ENCODE measurements at places on chromosomes 4 and X.

- no peak for DNase-seq
Observed at GRCh38 chrX:18548996-18549395, 122.9 kb downstream of the RS1 start.

DNA sequence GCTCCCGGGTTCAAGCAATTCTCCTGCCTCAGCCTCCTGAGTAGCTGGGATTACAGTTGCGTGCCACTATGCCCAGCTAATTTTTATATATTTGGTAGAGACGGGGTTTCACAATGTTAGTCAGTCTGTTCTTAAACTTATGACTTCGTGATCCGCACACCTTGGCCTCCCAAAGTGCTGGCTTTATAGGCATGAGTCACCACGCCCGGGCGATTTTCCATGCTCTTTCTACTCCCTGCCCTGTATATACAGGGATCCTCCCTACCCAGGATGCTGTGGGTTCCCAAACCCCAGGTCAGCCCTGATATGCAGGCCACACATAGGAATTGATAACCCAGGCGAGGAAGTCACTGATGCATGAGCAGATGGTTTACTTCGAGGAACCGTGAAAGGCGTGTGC lies 31.4 kb downstream of the SSX5 start:
- no peak for DNase-seq

DNA sequence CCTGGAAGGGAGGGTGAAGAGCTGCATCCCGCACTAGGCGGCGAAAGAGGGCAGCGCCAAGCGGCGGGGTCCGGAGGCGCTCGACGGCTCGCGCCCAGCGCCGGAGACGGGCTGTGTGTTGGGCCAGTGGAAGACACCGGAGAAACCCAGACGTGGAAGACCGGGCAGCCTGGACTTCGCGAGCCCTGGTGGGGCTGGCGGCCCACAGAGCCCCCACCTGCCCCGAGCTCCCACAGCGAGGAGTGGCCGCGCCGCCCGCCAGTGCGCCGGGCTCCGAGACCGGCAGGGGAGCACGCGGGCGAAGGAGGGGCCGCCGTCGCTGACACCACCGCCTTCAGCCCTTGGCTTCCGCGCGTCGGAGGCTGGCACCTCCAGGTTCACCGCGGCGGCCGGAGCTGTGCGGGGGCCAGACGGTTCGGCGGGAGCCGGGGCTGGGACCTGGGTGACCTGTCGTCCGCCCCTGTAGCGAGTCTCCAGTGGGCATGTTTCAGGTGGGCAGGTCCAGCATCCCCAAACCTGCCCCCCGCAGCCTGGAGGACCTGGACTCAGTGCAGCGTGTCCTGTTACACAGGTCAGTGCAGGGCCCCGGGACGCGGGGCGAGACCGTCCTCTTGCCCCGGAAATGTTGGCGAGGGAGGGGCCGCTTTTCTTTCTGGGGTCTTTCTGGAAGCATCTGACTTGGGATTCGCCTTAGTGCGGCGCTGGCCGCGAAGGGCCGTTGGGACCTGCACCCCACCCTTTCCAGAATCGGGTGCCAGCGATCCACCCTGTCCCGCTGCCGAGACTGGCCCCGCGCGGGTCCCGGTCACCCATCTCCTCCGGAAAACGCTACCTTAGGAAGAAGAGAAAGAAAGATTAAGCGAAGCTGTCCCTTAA lies 9.6 kb upstream of the INTU start:
- peak; percentile 66 for DNase-seq

GRCh38 chr4:41678951-41679350 lies 69.6 kb downstream of the PHOX2B start:
- no peak for DNase-seq

DNA sequence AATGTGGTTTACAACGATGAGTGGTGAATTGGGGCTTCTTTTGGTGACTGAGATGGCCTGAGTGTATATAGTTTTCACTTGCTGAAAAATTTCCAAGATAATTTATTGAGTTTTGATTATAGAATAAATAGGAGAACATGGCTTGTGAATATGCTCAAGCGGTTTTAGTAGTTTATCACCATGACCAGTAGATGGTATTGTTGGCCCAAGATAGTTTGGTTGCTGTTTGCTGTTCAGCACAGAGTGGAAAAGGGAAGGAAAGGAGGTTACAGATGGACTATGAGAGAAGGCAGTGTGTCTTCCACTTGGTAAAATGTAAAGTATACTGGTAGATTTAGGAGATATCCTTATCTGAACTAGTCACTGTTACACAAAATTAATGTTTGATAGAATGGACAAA lies 55.8 kb upstream of the POU4F2 start:
- no peak for DNase-seq

GRCh38 chrX:111409326-111409725 lies 2.7 kb downstream of the DCX start:
- no peak for DNase-seq

DNA sequence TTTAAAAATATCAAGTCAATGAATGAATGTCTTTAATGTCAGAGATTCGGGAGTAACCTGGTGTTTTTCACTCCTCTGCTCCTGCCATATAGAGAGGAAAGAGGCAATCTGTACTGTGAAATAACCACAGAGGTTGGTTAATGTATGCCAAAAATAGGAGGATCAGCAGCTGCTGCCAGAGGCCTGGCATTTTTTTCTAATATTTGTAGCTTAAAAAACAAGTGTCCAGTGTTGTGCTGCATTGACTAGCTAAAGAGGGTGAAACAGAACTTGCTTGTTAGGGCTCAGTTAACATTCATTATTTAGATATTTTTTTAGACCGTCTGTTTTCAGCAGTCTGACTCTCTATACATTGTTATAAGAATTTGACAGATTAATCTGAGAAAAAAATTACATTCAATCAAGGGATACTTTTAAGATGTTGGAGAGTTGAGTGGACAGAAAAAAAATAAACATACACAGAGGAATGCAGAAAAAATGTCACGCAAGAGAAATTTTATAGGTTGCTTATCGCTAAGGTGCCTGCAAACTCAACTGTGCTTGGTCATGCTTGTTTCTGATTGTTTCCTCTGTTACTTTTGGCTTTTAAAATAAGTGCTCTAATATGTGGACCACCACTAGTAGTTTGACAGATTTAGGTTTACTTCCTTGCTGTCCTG lies 392.3 kb upstream of the GALNT7 start:
- no peak for DNase-seq

DNA sequence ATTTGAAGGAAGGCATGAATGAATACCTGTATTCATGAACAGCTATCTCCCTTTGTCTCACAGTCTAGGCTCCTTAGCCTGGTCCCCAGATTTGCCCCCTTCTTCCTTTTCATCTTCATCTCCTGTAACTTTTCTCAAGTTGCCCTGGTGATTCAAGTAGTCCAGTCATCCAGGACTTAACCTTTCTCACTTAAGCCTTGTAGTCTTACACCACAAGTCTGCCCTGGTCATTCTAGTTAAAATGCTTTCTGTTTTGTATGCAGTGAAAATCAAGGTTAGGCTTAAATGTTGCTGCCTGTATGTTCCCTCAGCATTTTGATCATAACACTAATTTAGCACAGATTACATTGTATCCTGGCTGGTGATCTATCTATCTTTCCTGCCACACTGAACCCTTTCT lies 58.5 kb upstream of the SLC7A11 start:
- DNase-seq = no peak

DNA sequence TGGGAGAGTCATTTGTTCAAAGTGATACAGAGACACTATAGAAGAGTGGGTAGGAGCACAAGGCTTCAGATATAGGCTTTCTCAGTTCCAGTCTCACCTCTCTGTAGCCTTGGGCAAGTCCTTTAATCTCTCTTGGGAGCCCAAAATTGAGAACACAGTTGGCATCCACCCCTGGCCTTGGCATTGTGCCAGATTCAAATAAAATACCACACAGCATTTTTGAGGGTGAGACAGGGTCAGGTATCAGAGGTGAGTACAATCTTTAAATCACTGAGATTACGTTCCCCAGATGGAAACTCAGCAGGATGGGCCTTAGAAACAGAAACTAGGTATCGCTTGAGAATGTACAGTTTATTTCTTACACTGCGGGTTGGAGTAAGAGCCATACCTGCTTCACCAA lies 25.2 kb upstream of the SMIM10L2A start:
- no peak for DNase-seq

DNA sequence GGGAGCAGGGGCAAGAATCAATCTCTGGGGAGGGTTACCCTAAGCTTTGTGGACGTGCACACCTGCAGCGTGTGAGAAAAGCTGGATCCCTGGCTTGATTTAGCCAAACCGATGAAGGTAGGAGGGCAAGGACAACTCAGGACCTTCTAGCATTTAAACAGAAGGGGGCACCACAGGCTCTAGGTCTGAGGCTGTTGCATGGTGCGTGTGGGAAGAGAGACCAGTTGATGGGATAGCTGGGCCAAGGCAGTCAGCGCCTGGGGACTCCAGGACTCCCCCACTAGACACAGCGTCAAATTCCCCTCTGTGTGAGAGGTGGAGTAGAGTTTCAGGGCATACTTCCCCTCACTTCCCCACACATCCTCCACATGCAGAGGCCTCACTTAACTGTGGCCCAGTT lies 4.3 kb downstream of the GABRQ start:
- no peak for DNase-seq

DNA sequence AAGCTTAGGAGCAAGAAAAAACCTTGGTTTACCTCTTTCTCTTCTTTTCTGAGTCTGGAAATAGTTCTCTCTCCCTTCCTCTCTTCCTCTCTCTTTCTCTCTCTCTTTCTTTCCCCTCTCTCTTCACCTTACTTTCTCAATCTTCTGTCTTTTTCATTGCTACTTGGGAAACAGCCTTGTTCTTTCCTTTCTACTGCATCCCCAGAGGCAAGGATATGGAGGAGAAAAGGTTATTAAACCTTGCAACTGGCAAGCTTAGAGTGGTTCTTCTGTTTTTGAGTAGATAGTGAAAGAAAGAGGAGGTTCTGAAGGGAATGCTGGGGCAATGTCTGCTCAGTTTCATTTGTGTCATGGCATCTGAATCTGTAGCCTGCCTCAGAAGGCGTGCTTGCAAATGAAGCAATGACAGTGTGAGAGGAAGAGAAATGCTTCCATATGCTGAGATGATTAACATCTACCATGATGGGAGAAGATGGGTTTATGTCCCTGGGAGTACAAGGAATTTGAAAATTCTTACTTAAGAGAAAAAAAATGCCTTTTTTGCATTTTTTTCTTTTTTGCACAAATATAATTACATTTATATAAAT lies 190.6 kb downstream of the CEP135 start:
- no peak for DNase-seq

DNA sequence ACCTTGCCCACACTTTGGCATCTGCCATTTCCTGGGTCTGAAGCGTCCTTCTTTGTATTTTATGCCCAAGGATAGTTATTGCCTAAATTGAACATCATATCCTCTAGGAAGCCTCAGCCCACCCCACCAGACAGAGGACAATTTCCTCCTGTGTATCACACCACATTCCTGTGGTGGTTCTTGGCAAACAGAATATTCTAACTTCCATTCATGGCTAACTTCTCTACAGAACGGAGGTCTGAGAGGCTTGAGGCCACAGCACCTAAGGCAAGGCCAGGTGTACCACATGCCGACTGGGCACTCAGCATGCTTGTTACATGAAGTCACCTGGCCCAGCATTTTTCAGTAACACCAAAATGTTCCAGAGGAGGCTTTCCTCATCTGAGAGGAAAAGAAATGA lies 42.4 kb downstream of the CD99L2 start:
- DNase-seq = no peak

- no peak for DNase-seq
Observed at GRCh38 chr4:22077571-22077970, 129.0 kb upstream of the KCNIP4 start.

DNA sequence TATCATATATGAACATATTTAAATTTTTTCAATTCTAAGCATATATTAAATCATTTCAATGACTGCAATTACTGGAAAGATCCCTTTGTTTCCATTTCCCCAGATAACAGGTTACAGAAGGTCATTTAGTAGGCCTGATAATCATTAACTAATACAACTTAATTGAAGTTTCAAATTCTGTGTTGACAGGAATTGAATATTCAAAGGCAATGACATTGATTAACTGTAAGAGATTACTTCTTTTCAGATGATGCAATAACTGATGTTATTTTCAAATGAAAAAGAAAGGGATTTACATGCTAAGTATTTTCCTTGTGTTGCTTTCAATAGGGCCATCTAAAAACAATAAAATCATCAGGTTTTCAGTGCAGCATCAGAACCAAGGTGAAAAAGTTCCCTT lies 81.1 kb upstream of the ENPEP start:
- no peak for DNase-seq

- DNase-seq = no peak
Observed at GRCh38 chr4:186780291-186781031, 56.8 kb upstream of the FAT1 start.

GRCh38 chr4:183716302-183716701 lies 57.2 kb downstream of the TRAPPC11 start:
- DNase-seq = no peak

- no peak for DNase-seq
Observed at GRCh38 chr4:30744386-30744785, 24.2 kb downstream of the PCDH7 start.

GRCh38 chr4:122707497-122707896 lies 25.0 kb upstream of the BBS12 start:
- no peak for DNase-seq

GRCh38 chrX:80174925-80175574 lies 160.5 kb downstream of the TBX22 start:
- DNase-seq = peak; percentile 66

DNA sequence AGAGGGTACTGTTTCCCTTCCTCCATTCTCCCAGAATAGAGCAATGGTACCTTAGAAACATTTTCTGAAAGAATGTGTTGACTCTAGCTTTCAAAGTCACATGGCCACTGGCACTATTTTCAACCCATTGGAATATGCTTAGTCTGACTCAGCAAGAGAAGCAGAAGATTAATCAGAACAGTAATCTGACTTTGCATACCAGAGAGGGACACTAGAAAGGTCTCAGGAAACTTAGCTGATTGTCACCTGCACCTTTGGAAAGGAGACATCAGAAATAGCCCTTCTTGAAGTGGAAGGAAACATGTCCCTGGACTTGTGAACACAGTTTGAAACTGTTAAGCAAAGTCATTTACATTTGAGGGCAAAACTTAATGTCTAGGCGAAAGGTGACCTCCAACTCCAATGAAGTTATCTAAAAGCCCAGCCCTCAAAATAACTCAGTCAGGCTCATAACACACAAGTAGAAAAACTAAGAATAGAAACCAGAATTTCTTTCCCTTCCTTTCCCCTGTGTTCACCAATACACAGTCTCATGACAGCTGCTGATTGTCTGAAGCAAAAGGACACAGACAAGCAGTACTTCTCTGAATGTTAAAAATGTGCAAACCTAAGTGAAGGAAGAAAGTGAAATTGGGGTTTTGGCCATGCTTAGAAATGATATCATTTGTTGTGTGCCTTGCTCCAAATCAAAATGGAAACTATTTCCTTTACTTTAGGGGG lies 270.8 kb downstream of the GRIA3 start:
- DNase-seq = no peak

DNA sequence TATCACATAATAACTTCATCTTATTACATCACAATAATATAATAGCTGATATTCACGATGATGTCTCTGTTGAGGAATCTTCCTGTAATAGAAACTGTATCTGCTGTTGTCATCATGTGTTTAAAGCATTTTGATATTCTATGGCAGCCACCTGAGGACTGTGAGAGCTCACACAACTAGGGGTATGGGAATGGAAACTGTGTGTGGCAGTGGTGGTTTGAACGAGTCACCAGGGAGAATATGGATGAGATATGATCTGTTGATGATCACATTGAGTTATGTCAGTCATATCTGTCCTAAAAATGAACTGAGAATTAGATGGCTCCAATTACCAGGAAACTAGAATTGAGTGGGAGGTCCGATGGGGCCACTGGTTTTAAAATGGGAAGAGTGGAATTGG lies 169.6 kb downstream of the MID1IP1 start:
- DNase-seq = no peak

All from sciatic nerve (tissue), 2 donors.